T-helper 2 cell treated with Interferon-gamma antibody and Interleukin-4, amounts not matched to agents 5 μg/mL and 100 μg/mL, for 36 hours (primary cell): ENCODE measurements at places on chromosomes 7 and 10.
A peak's percentile ranks its signal among the peaks of the same experiment; 100 is the strongest.

- H3K4me1 ChIP-seq, result no peaks in the 10 kb centered on the region
- H3K27ac ChIP-seq, result no peak overlapping the region
- no peak for DNase-seq
- no peak overlapping the region for H3K4me3 ChIP-seq
Observed at GRCh38 chr10:128286762-128287500, 160.7 kb upstream of the MKI67 start.

- peaks cover 10% of the 10 kb centered on the region for H3K27me3 ChIP-seq
- DNase-seq, result peak; percentile 21
- peak overlapping the region; percentile 87 for H3K4me3 ChIP-seq
- peaks cover 21% of the 10 kb centered on the region for H3K4me1 ChIP-seq
Observed at GRCh38 chr10:45580371-45581215, 92.0 kb downstream of the ZFAND4 start.

DNA sequence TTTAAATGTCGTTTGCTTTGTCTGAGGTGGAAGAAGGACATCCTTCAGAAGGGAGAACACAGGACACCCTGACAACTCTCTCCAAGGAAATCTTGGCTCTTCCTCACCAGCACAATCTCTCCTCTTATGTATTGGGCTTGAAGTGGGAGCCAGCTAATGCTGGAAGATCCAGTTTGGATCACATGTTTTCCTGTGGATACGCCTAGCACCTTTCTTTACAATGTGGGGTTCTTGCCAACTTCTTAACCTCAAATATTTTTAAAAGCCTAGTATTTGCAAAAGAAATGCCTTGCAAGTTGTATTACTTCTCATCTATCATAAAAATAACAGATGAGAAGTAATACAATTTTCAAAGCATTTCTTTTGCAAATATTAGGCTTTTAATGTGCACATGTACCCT lies 76.4 kb downstream of the FRMD4A start:
- peaks cover 3% of the 10 kb centered on the region for H3K27me3 ChIP-seq
- no peak for DNase-seq
- no peaks in the 10 kb centered on the region for H3K36me3 ChIP-seq
- H3K27ac ChIP-seq, result no peak overlapping the region
- no peak overlapping the region for H3K4me3 ChIP-seq

DNA sequence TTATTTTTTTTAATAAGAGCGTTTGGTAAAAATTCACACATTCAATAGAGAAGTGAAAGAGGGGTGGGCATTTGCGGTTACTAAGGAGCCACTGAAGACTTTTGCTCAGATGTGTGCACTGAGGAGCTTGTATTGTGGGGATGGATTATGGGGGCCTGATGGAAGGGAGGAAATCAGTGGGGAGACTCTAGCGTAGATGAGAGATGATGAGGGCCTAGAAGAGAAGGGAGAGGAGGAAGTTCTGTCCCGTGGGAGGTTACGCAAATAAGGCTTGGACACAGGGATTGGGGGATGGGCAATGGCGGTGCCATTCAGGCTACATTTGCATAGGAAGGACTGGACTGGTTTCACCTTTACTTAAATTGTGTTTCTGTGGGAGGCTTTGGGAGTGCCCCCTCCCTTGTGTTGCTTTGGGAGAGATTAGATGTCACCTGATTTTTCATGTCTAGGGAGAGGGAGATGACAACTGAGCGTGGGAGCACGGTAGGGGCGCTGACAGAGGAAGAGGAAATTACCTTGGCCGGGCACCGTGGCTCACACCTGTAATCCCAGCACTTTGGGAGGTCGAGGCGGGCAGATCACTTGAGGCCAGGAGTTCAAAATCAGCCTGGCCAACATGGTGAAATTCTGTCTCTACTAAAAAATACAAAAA lies 2.2 kb upstream of the HIP1 start:
- no peak for DNase-seq
- H3K27ac ChIP-seq, result no peak overlapping the region
- H3K27me3 ChIP-seq, result peaks cover 21% of the 10 kb centered on the region
- peaks cover 12% of the 10 kb centered on the region for H3K4me1 ChIP-seq

DNA sequence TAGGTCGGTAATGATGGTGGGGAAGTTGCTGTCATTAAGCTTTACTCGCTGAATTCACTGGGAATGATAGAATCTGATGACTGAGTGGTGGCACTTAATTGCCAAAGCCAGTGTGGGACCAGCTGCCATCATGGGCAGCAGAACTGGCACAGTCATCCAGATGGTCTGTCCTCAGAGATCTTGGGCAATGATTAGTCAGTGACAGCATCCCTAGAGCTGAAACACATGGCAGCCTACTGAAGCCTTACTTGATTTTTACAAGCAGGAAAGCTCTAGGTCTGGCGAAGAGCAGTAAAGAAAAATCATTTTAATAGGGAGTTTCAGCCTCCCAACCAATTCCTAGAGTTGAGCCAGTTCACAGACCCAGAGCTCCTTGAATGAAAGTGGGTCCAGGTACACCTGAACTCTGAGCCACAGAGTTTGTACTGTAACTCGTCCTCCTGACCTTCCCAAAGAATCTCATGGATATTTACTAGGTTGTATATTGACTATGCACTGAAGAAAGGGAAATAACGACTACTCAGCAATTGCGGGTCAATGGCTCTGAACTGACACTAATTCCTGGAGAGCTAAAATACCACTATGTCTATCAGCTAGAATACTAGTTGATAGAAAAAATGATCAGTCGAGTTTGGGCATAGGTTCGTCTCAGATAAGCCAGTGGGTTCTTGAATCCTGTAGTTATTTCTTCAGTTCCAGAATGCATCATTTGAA lies 4.4 kb upstream of the ASB13 start:
- H3K27me3 ChIP-seq, result peaks cover 11% of the 10 kb centered on the region
- H3K4me3 ChIP-seq, result no peak overlapping the region
- no peaks in the 10 kb centered on the region for H3K36me3 ChIP-seq
- peaks cover 7% of the 10 kb centered on the region for H3K4me1 ChIP-seq
- DNase-seq, result no peak

DNA sequence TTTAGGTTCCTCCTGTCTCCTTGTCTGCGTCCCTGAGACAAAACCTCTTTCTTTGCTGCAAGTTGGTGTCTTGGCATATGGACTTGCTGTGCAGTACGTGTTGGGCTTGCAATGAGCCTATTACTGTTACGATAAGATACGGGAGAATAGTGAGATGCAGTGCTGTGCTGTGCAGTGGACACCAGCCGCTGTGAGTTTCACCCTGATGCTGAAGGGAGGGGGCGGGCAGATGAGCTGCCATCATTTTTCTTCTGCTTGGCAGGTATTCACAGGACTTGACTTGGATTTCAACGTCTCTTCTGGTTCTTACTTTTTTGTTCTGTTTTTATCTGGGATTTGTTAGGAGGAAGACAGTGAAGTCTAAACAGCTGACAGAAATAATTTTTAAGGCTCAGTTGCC lies 257.1 kb upstream of the PITRM1 start:
- no peak overlapping the region for H3K27ac ChIP-seq
- H3K4me1 ChIP-seq, result peaks cover 6% of the 10 kb centered on the region
- no peak for DNase-seq
- peaks cover 4% of the 10 kb centered on the region for H3K36me3 ChIP-seq
- H3K27me3 ChIP-seq, result peaks cover 7% of the 10 kb centered on the region
- no peak overlapping the region for H3K4me3 ChIP-seq

GRCh38 chr7:91343420-91343960 lies 79.3 kb downstream of the FZD1 start:
- H3K4me1 ChIP-seq, result no peaks in the 10 kb centered on the region
- H3K36me3 ChIP-seq, result no peaks in the 10 kb centered on the region
- no peak for DNase-seq
- no peaks in the 10 kb centered on the region for H3K27me3 ChIP-seq
- no peak overlapping the region for H3K27ac ChIP-seq
- no peak overlapping the region for H3K4me3 ChIP-seq

DNA sequence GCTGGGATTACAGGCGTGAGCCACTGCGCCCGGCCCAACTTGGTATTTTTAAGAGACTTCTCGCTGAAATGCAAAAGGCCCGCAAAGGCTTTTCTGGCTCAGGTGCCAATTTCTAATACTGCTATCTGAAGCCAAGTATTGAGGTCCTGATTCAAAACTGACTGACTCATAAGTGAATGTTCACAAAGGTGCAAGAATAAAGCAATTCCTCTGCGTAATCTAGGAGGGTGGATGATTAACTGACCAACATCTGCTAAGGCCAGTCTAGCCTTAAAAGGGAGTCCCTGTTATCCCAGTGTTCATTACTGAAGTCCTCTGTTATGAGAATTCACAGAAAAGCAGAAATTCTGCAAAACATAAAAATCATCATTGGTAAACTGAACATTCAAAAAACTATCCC lies 111.4 kb downstream of the SRPK2 start:
- H3K27me3 ChIP-seq, result no peaks in the 10 kb centered on the region
- H3K27ac ChIP-seq, result no peak overlapping the region
- H3K36me3 ChIP-seq, result peaks cover 1% of the 10 kb centered on the region
- peaks cover 2% of the 10 kb centered on the region for H3K4me1 ChIP-seq
- H3K4me3 ChIP-seq, result no peak overlapping the region

GRCh38 chr10:7315906-7316305 lies 94.9 kb downstream of the SFMBT2 start:
- H3K27ac ChIP-seq, result no peak overlapping the region
- peaks cover 36% of the 10 kb centered on the region for H3K4me1 ChIP-seq
- H3K36me3 ChIP-seq, result peaks cover 10% of the 10 kb centered on the region
- no peak overlapping the region for H3K4me3 ChIP-seq
- no peak for DNase-seq
- no peaks in the 10 kb centered on the region for H3K27me3 ChIP-seq
